ENCODE measurements at places on chromosomes 3 and 15.

DNA sequence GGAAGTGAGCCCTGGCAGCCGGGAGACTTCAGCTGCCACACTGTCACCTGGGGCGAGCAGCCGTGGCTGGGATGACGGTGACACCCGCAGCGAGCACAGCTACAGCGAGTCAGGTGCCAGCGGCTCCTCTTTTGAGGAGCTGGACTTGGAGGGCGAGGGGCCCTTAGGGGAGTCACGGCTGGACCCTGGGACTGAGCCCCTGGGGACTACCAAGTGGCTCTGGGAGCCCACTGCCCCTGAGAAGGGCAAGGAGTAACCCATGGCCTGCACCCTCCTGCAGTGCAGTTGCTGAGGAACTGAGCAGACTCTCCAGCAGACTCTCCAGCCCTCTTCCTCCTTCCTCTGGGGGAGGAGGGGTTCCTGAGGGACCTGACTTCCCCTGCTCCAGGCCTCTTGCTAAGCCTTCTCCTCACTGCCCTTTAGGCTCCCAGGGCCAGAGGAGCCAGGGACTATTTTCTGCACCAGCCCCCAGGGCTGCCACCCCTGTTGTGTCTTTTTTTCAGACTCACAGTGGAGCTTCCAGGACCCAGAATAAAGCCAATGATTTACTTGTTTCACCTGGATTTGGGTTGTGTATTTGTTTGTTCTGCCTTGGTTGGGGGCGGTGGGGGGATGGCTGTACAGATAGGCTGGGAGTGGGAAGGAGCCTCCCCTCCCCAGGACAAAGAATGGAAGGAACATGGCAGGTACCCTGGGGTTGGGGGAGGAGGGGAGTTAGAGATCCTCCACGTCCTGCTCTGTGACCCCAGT lies 2.9 kb upstream of the GRM2 start:
- no peak for DNase-seq

GRCh38 chr15:32905481-32905880 lies 187.7 kb downstream of the GREM1 start:
- DNase-seq: no peak

DNA sequence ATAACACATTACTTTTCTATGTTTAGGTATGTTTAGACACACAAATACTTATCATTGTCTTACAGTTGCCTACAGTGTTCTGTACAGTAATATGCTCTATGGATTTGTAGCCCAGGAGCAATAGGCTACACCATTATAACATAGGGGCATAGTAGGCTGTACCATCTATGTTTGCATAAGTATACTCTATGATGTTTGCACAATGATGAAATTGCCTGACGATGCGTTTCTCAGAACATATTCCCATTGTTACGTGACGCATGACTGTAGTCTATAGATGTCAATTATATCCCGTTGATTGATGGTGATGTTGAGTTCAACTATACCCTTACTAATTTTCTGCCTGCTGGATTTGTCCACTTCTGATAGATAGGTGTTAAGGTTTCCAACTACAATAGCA lies 139.4 kb upstream of the PFN2 start:
- DNase-seq: no peak

DNA sequence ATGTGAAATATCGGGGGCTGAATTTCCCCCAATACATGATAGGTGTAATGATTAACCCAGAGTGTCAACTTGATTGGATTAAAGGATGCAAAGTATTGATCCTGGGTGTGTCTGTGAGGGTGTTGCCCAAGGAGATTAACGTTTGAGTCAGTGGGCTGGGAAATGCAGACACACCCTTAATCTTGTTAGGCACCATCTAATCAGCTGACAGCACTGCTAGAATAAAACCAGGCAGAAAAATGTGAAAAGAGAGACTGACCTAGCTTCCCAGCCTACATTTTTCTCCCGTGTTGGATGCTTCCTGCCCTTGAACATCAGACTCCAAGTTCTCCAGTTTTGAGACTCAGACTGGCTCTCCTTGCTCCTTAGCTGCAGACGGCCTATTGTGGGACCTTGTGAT lies 247.8 kb downstream of the OTOL1 start:
- DNase-seq: no peak

GRCh38 chr3:11195721-11196332 lies 41.5 kb downstream of the HRH1 start:
- no peak for DNase-seq

- no peak for DNase-seq
Observed at GRCh38 chr15:86615816-86616215, 536.1 kb downstream of the AGBL1 start.

- no peak for DNase-seq
Observed at GRCh38 chr3:60792249-60792852, 458.9 kb downstream of the FHIT start.

DNA sequence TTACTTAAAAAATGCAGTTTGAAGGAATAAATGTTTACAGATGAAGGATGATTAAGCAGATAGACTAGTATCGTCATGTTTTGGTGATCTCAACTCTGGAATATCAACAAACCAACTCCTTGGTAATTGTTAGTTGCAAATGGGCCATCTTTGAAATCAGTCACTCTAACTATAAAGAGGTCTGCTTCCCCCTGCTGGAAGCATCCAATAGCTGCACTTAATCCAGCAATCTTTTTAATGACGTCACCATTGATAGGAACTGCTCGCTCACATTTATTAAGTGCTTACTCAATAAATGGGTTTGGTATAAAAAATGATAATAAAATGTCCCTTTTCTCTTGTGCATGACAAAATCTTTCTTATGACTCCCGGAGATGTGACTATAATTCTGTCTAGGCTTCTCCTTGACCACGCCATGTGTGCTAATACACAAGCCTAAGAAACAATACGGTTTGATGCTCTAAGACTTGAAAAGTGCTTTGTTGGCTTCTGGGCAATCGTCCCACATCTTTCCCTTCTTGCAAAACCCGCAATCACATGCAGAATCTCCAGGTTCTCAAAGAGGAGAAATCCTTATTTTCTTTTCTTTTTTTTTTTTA lies 227.6 kb upstream of the POU1F1 start:
- DNase-seq: no peak

DNA sequence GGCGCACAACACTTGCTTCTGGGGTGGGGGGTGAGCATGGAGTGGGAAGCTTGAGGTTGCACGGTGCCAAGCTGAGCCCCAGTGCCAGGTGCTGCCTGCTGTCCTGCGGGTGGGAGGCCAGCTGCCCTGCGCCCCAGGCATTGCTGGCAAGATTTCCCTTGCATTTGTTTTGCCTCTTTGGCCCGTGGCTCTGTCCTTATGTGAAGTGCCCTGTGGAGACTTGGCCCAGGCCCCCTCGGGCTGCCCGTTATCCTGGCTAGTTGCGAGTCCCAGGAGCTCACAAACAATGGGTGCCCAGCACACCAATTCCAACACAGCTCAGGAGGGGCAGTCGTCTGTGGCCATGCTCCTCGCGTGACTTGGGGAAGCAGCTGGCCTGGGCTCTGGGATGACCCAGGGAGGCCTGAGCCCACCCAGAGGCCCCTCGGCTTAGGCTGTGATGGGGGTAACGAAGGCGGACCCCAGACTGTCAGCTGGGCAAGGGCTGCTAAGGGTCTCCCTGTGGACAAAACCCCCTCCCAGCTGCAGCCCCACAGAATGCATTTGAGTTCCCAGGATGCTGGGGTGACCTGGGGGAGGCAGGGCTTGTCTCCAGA lies 5.9 kb downstream of the C3orf22 start:
- DNase-seq: no peak

- no peak for DNase-seq
Observed at GRCh38 chr3:126421573-126422119, 26.9 kb downstream of the CFAP100 start.

DNA sequence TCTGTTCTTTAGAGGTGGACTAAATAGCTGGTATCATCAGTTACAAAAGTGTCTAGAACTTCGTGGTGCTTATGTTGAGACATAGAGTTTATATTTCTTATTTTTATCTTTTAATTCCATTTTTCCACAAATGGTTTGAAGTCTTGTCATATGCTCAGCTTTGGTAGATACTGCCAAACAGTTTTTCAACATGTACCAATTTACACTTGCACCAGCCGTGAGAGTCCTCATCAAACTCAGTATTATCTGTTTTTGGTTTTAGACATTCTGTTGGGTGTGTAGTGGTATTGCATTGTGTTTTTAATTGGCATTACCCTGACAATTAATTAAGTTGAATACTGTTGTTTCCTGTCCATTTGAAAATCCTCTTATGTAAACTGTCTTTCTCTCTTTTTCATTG lies 16.7 kb downstream of the ISLR2 start:
- DNase-seq: no peak

DNA sequence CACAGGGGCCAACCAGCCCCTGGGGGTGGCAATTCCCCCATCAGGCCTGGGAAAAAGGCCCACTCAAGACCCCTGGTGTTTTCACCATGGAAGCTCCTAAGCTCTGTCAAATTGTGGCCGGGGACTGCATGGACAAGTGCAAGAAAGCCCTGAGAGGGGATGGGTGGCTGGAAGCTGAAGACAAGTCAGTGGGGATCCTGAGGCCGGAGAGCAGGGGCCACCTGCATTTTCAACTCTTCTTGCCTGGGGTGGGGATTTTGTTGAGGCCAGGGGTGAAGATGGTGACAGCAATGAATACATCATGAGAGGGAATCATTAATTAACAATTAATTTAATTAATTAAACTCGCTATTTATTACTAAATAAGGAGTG lies 33.9 kb downstream of the FEM1B start:
- no peak for DNase-seq

GRCh38 chr3:140540262-140540661 lies 137.6 kb upstream of the TRIM42 start:
- no peak for DNase-seq

- no peak for DNase-seq
Observed at GRCh38 chr15:38041576-38041975, 107.1 kb downstream of the TMCO5A start.

DNA sequence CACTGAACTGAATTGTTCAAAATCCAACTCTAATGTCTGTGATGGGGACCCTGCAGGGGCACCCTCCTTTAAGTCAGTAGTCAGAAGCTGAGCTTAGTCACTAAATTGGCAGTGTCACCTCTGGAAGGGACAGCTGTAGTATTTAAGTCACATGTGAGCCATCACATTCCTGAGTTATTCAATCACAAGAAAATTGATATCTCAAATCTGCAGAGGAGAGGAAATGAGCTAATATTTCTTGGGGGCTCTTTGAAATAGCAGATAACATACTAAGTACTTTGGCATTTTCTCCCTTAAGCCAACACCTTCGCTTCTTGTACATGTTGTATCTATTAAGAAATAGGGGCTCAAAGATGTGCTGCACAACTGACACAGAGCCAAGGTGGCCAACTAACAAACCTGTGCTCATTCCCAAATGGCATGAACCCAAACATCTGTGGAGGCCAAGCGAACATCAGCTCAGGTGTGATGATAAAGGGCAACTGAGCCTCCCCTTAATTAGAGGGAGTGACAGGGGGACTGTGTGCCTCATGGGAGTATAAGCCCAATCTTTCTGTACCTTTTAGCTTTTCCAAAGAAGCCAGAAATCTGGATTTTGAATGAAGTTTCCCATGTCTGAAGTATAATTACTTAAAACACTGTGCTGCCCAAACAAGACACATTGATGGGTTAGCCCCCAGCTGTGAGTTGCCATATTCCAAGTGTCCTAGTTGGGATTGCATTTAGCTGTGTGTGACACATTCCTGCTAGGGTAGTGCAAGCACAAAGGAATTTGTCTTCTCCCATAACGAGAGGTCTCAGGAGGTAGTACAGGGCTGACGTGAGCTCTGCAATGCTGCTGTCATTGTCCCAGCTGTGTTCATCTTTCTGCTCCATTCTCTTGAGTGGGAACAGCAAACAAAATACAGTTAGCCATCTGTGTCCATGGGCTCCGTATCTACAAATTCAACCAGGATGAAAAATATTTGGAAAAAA lies 63.3 kb downstream of the ABHD5 start:
- no peak for DNase-seq

DNA sequence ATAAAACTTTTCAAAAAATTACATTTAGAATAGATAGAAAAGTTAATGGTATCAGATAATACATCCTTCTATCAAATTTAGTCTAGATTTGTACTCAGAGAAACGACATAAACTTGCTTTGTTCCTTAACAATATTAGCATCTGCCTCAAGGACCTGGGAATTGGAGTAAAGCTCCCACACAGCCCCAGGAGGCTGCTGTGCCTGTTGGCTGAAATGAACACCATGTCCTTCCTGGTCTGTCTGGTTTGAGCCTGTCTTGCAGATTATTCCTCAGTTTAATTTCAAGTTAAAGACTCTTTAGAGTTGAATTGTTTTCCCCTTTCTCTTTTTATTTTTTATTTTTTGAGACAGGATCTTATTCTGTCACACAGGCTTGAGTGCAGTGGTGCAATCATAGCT lies 19.4 kb downstream of the GNB5 start:
- DNase-seq: no peak

DNA sequence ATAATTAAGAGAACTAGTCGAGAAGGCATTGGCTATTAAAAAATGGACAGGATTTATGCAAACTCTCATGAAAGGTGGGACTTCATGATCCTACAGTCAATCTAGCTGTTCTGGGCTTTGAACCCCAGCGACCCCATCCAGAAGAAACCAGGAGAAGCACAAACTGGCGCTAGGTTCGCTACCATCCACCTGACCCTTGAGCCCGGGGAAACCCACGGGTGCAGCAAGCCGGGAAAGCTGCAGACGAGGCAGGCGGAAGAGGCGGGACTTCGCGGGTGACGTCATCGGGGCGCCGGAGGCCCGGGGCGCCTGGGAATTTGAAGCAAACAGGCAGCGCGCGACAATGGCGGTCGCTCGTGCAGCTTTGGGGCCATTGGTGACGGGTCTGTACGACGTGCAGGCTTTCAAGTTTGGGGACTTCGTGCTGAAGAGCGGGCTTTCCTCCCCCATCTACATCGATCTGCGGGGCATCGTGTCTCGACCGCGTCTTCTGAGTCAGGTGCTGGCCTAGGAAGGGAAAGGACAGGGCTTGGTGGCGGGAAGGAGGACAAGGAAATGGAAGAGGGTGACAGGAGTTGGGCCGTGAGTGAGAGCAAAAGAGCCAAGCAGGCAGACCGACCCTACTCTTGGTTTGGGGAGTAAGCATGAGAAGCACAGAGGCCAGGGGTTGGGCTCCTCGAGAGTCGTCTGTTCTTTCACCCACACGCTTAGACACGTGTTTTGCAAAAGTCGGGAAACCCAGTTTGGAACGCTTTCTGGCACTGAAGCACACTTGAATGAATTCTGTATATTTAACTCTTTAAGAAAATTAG lies at the start of gene UMPS:
TSS of gene UMPS (plus strand) at position 324 of the 812 bp plus-strand sequence. CDS start at position 344, 20 bp downstream.
- DNase-seq: peak; percentile 85

- DNase-seq: no peak
Observed at GRCh38 chr3:179163503-179163902, 15.3 kb downstream of the PIK3CA start.

- DNase-seq: no peak
Observed at GRCh38 chr3:16132190-16132589, 42.3 kb upstream of the GALNT15 start.

DNA sequence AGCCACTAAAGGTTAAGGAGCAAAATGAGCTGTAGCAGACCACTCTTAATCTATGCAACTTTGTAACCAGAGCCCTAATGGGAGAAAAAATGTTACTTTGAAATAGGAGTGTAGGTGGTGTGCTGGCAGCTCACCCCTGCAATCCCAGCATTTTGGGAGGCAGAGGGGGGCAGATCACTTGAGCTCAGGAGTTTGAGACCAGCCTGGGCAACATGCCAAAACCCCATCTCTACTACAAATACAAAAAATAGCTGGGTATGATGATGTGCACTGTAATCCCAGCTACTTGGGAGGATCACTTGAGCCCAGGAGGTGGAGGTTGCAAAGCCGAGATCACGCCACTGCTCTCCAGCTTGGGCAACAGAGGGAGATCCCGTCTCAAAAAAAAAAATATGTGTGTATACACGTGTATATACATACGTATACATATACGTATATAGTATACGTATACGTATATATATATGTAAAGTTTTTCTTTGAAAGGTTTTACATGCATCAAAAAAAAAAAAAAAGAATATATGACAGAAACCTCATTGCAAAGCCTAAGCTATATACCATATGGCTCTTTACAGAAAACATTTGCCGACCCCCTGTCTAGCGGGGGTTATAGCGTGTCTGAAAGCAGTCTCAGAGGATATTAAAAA lies 15.7 kb downstream of the CAPN7 start:
- no peak for DNase-seq
